ENCODE measurements at places on chromosomes 12 and 14.

DNA sequence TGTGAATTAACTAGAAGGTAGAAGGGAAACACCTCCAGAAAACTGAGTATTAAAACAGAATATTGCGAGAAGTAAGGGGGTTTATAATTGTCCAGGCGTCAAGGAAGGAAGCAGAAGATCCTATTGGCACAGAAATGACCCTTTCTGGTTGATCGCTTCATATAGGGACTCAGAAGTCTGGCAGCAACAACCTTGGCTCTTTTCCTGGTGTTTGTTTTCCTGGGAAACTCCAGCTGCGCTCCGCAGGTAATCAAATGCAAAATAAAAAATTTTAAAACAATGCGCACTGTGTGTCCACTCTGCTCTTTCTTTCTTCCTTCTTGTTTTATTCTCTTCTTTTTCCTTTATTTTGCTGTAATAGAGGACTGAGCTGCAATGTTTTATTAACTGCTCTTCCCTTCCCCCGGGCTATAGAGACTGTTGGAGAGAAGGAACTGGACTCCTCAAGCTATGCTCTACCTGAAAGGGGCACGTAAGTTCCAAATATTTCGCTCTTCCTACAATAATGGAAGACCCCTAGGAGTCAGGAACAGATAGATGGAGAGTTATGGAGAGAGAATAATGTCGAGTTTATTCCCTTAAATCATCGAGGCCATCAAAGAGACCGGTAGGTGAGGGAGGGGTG lies 737 bp downstream of the SPX start:
- peak; percentile 35 for DNase-seq

- DNase-seq: no peak
Measured at GRCh38 chr12:2119266-2119665, 66.5 kb downstream of the CACNA1C start.

DNA sequence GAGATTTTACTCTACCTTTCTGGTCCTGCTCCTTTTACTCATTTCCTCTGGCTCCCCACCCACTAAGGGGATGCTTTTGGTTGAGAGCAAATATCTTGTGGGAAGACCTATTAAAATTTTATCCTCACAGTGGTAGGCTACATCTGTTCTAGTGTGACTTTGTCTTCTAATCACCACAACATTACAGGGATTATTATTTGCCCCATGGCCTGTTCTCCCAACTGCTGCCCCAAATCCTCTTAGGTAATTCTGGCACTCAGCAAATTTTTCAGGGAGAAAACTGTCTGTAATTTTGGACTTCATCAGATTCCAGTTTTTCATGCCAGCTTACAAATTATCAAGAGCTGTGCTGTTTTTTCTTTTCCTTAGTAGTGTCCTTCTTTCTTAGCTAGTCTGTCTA lies 172.3 kb downstream of the GPHN start:
- DNase-seq: no peak

DNA sequence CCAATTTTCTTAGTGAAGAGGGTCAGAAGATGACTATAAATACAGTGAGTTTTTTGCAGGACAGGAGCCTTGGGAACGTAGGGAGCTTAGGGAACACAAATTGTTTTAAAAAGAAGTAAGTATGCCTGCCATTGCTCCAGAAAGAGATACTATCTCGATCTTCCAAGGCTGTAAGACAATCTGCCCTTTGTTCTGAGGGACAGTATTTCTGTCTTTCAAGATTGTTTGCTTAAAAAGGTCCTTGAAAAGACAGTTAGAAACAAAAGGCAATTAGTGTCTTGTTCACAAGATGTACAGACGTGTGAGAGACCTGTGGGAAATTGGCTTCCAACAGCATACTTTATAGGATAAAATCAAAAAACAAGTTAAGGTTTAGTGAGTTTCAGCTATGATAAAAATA lies 321.2 kb upstream of the FAR2 start:
- DNase-seq: no peak

GRCh38 chr12:124363353-124363965 lies 68.6 kb downstream of the RFLNA start:
- no peak for DNase-seq

DNA sequence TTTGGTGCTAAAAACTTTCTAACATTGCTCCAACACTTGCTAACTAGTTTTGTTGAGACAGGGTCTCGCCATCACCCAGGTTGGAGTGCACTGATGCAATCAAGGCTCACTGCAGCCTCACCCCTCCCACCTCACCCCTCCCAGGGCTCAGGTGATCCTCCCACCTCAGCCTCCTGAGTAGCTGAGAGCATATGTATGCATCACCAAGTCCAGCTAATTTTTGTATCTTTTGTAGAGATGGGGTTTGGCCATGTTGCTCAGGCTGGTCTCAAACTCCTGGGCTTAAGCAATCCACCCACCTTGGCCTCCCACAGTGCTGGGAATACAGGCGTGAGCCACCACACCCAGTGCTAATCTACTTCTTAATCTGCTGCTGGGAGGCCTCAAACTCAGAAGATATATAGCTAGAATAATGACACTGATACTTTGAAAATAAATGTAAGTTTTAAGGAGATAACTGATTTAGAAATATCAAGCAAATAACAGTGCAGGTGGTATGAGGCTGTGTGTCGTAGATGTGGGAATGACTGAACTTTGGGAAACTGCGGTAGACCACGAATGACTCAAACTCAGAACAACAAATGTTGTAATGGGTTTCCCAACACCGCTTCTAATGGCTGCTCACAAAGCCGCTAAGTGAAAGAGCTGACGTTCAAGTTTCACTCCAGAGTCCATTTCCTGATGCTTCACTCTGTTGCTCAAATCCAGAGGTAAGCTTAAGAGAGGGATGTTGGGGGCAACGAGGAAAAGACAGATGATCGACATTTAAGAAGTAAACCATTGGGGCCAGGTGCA lies 10.0 kb downstream of the TMCC3 start:
- no peak for DNase-seq

DNA sequence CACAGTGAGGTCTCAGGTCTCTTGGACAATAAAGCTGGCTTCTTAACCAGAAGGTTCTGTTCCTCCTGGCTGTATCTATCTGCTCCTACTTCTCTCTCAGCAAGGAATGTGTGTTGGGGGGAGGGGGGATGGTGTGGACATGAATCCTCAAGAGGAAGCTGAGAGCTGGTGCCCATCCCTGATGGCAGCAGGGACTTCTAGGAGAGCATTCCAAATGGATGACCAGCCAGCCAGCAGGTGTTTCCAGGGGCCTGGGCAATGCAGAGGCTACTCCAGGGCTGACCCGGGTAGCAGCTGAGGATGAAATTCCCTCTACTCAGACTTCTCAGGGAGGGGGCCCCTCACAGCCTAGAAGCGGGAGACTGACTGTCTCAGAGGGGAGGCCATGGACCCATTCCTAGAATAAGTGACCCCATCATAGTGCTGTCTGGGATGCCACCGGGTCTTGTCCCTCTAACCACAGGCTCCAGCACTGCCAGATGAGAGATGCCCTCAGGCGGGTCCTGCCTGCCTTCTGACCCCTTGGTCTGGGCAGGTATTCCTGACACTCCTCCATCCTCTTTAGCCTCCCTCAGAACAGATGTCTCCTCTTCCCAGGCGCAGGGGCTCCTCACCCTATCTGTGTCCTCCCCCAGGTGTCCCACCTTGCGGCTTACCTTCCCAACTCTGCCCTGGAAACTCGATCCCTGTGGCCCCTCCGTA lies 1.2 kb downstream of the RAB15 start:
- DNase-seq: no peak

DNA sequence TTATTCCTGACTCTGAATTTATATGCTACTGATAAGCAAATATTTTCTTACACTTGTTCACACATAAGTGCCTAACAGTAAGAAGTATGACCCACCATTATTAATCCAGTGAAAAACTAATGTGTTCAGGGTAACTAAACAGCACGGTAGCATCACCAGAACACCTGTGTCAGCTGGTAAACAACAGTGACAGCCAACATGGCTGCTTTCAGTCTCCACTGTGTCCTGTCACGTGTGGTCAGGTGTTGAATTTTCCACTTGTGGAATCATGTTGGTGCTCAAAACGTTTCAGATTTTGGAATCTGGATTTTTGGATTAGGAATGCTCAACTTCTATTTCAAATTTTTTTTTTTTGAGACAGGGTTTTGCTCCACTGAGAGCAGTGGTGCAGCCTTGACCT lies 14.3 kb upstream of the ATP23 start:
- no peak for DNase-seq

DNA sequence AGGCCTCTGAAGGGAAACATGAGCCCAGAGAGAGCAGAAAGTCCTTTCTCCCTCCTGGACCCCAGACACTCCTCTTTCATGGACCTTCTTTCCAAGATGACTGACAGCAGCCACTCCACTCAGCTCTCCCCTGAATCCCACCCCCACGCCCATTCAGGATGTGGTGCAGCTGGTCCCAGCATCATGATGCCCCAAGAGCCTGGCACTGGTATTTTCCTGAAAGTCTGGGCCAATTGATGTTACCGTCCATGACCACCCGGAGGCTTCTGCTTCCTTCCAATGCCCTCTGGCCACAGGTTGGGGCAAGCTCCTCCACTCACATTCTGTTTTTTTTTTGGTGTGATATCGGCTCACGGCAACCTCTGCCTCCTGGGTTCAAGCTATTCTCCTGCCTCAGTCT lies 112.6 kb downstream of the CALM1 start:
- DNase-seq: no peak

DNA sequence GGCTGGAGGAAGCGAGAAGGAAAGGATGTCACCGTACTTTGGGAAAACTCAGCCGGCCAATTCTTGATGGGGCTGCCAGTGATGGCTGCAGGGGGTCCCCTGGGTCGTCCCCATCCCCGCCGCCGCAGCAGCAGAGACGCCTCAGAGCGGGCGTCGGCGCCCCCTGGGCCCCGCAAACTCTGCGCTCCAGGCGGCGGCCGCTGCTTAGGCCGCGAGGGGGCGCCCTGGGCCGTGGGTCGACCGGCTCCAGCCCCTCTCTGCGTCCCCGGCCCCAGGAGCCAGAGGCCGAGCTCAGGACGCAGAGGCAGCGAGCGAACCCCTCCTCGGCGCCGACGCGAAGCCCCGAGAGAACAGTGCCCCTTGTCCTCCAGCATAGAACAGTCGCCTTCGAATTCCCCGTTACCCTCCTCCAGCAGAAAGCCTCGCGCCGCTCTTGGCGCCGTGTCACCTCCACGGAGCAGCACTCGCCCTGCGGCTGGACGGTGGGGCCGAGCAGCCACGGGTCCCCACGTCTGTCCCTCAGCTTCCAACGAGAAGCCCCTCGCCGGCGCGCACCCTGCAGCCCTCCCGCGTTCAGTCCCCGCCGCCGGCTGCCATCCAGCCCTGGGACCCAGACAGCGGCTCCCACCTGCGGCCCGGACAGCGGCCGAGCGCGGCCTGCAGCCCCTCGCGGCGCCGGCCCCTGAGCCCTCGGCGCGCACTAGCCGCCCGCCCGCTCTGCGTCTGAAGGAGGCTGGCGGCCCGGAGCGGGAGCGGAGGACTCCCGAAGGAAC lies 106.6 kb downstream of the PRICKLE1 start:
- peak; percentile 62 for DNase-seq

DNA sequence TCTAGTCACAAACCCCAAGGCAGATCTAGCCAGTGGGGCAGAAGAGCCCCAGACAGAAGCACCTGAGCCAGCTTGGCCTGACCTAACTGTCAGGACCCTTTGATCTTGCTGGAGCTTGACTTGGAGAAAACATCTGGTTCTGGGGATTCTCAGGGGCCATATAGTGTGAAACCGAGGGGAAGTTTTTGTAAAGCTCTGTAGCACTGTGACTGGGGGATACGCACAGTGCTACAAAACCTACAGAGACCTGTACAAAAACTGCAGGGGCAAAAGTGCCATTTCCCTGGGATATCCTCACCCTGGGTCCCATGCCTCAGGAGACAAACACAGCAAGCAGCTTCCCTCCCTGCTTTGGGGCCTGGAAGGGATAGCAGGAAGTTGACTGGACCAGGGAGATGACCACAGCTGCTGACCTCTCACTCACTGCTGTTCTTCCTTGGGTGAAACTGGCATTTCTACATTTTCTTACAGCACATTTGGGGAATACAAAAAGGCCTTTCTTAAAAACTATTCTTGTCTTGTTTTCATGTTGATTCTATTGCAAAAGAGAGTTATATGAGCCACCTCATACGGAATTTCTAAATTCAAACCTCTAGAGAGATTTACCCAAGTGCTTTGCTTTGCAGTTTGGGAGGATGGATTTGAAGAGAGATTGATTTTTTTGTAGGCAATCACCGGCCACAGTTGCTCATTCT lies 140.0 kb downstream of the DAD1 start:
- DNase-seq: no peak

DNA sequence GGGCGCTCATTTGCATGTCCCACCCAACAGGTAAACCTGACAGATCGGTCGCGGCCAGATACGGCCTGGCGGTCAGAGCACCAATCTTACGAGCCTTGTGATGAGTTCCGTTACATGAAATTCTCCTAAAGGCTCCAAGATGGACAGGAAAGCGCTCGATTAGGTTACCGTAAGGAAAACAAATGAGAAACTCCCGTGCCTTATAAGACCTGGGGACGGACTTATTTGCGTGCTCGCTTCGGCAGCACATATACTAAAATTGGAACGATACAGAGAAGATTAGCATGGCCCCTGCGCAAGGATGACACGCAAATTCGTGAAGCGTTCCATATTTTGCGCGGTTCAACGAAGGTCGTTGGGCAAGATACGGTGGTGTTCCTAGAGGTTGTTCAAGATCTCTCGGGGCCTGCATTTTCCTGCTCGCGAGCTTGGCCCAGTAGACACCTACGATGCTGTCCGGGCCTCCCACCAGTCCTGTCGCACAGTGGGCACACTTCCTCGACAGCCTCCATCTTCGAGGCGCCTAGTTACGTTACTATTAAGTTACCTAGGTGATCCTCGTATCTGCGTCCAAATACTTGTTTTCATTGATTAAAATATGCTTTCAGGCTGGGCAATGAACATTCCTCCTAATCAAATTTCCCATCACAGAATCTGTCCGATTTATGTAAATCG lies at the start of gene RNU6-7:
Gene RNU6-7 (plus strand): TSS at position 230 of the 675 bp plus-strand sequence.
- peak; percentile 38 for DNase-seq

DNA sequence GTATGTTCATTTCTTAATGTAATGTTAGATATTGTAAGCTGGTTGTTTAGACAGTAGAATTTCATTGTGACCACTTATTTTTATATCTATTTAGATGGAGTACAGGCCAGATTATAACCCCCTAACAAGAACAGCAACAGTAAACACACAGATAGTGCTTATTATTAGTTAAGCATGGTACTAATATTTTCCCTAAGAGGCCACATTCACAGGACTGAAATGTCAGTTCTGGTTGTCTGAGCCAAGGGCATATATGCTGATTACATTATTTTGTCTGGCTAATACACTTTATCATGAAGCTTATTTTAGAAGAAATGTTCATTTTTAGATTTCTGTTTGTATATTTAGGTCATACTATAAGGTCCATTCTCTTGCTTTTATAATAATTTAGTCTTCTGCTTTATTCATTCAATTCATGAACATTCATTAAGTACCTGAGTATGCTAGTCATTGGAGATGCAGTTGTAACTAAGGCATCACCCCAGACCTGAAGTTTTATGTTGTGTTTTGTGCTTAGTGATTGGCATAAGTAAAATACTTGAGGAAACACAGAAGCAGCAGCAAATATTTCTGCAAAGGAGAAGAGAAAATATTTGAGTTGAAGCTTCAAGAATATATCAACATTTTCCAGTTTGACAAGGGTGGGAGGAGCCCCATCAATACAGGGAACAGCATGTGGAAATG lies 413.7 kb downstream of the RAD51B start:
- DNase-seq: no peak

Data from NCI-H1105 (cell line).